Type B pancreatic cell (in vitro differentiated cells): ENCODE measurements at places on chromosomes 11 and 22.

DNA sequence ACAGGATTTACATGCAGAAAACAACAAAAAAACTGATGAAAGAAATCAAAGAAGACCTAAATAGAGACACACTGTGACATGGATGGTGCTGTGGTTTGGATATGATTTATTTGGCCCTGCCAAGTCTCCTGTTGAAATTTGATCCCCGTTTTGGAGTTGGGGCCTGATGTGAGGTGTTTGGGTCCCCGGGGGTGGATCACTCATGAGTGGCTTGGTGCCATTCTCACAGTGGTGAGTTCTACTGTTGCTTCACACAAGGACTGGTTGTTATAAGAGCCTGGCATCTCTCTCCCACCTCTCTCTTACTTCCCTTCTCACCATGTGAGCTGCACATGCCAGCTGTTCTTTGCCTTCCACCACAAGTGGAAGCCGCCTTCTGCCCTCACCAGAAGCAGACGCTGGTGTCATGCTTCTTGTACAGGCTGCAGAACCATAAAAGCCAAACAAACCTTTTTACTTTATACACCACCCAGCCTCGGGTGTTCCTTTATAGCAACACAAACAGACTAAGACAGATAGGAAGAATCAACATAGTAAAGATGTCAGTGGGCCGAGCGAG is 7.8 kb upstream of the RTL6 start:
- H3K36me3 ChIP-seq, result no peaks in the 10 kb centered on the region
- no peak for DNase-seq
- peaks cover 6% of the 10 kb centered on the region for H3K27me3 ChIP-seq
- no peak overlapping the region for H3K4me3 ChIP-seq
- H3K27ac ChIP-seq, result no peak overlapping the region
- H3K4me1 ChIP-seq, result no peaks in the 10 kb centered on the region

DNA sequence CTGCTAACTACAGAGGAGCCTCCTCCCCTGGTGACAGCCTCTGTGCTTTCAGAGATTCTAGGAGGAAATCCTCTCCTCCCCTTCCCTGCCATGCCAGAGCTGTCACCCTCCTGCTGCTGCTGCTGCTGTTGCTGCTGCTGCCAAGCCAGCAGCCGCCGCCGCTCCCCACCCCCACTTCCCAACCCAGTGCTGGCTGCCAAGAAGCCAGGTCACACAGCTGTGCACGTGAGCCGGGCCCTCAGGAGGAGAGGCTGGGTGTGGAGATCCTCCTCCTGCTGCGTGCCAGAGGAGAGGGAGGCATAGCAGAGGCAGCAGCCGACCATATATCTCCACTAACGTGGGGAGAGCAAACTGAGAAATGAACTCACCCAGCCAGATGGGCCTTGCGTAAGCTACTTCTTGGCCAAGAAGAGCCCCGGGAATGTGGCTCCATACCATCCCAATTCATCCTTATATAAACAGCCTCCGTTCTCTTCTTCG is 12.4 kb downstream of the CRY2 start:
- no peak overlapping the region for H3K27ac ChIP-seq
- peaks cover 16% of the 10 kb centered on the region for H3K4me1 ChIP-seq
- H3K4me3 ChIP-seq, result no peak overlapping the region
- peaks cover 11% of the 10 kb centered on the region for H3K36me3 ChIP-seq
- H3K27me3 ChIP-seq, result no peaks in the 10 kb centered on the region
- no peak for DNase-seq

DNA sequence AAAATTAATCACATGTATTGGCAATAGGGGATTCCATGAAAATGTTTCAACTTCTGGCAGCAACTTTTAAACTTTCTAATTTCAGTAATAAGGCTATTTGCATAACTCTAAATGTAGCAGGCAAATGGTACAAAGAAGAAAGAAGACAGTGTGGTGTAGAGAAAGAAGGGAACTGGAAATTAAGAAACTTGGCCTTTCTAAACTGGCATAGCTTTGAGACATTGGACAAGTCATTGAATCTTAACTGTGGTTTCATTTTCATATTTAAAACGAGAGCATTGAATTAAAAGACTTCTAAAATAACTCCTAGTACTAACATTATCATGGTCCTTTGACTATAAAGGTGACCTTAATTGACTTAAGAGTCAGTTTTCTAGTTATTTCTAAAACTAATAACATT is 125.0 kb downstream of the UVRAG start:
- H3K36me3 ChIP-seq, result no peaks in the 10 kb centered on the region
- H3K27me3 ChIP-seq, result no peaks in the 10 kb centered on the region
- DNase-seq, result no peak
- H3K27ac ChIP-seq, result no peak overlapping the region
- no peaks in the 10 kb centered on the region for H3K4me1 ChIP-seq

- no peak overlapping the region for H3K4me3 ChIP-seq
- H3K36me3 ChIP-seq, result no peaks in the 10 kb centered on the region
- no peak for DNase-seq
- H3K27me3 ChIP-seq, result no peaks in the 10 kb centered on the region
Observed at GRCh38 chr11:24591283-24591682, 94.4 kb downstream of the LUZP2 start.

- H3K4me3 ChIP-seq, result no peak overlapping the region
- no peaks in the 10 kb centered on the region for H3K27me3 ChIP-seq
- DNase-seq, result no peak
Observed at GRCh38 chr11:66183494-66184048, 84.9 kb upstream of the RAB1B start.

DNA sequence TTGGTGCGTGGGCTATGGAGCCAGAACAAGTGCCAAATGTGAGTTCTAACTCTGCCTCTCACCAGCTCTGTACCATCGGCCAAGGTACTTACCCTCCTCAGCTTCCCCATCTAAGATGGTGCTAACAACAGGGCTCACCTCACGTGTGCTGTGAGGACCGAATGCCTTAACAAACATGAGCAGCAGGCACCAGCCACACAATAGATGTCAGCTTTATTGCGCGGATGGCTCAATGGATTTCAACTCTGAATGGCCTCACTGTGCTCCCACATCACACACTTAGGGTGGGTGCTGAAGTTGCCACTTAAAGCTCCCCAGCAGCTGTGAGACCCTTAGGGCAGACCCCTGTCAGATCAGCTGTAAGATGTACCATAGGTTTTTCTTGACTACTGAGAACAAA is 24.1 kb downstream of the RELT start:
- no peaks in the 10 kb centered on the region for H3K27me3 ChIP-seq
- H3K4me1 ChIP-seq, result peaks cover 5% of the 10 kb centered on the region
- no peak overlapping the region for H3K4me3 ChIP-seq
- no peaks in the 10 kb centered on the region for H3K36me3 ChIP-seq

GRCh38 chr11:68012044-68012842 is 2.1 kb downstream of the ALDH3B1 start:
- H3K36me3 ChIP-seq, result no peaks in the 10 kb centered on the region
- H3K4me3 ChIP-seq, result no peak overlapping the region
- H3K27me3 ChIP-seq, result no peaks in the 10 kb centered on the region
- no peak for DNase-seq
- H3K27ac ChIP-seq, result peak overlapping the region; percentile 91
- H3K4me1 ChIP-seq, result peaks cover 41% of the 10 kb centered on the region

- no peak for DNase-seq
- no peaks in the 10 kb centered on the region for H3K27me3 ChIP-seq
- peaks cover 50% of the 10 kb centered on the region for H3K4me1 ChIP-seq
- H3K36me3 ChIP-seq, result peaks cover 4% of the 10 kb centered on the region
Observed at GRCh38 chr22:19118329-19118880, 3.8 kb downstream of the DGCR2 start.

- DNase-seq, result no peak
- H3K4me3 ChIP-seq, result no peak overlapping the region
- H3K27ac ChIP-seq, result no peak overlapping the region
- H3K36me3 ChIP-seq, result peaks cover 28% of the 10 kb centered on the region
Observed at GRCh38 chr11:28132548-28132947, 24.4 kb downstream of the METTL15 start.

DNA sequence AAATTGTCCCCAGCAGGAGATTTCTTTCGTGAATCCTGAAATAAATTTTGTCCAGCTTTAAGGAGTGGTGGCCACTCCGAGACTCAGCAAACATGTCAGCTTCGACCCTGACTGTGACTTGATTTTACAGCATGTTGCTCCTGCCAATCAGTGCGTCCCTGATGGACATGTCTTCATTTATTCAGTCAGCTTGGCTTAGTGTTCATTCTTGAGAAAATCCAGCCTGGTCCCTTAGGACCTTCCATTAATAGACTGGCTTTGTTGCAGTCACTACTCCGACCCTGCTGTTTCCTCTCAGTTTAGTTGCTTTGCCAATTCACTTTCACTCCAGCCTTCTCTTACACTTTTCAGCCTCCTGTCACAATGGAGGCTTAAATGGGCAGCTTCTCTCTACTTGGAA is 30.5 kb downstream of the TMPRSS5 start:
- H3K4me1 ChIP-seq, result peaks cover 30% of the 10 kb centered on the region
- peaks cover 21% of the 10 kb centered on the region for H3K27me3 ChIP-seq
- H3K36me3 ChIP-seq, result no peaks in the 10 kb centered on the region
- H3K4me3 ChIP-seq, result no peak overlapping the region

DNA sequence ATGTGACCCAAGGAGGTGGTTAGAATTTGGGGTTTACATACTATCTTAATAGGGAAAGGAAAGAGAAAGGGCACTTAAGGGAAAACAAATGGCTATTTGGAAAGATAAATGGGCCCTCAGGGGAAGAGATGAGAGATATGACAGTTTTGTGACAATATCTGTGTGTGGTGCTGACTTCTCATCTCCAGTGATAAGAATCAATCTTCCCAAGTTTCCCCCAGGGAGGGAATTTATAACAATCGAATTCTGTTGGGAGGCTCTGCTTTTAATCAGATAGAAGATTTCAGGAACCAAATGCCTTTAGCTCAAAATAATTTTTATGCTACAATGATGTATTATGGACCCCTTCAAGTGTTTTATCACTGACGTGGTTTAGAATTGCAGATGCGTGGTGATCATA is 46.3 kb upstream of the PAMR1 start:
- no peak for DNase-seq
- H3K36me3 ChIP-seq, result no peaks in the 10 kb centered on the region
- H3K27me3 ChIP-seq, result peaks cover 29% of the 10 kb centered on the region
- H3K4me1 ChIP-seq, result no peaks in the 10 kb centered on the region
- H3K27ac ChIP-seq, result no peak overlapping the region

GRCh38 chr22:30920407-30920806 is 48.2 kb downstream of the MORC2 start:
- H3K4me3 ChIP-seq, result no peak overlapping the region
- H3K27ac ChIP-seq, result no peak overlapping the region
- no peaks in the 10 kb centered on the region for H3K36me3 ChIP-seq
- peaks cover 4% of the 10 kb centered on the region for H3K4me1 ChIP-seq

DNA sequence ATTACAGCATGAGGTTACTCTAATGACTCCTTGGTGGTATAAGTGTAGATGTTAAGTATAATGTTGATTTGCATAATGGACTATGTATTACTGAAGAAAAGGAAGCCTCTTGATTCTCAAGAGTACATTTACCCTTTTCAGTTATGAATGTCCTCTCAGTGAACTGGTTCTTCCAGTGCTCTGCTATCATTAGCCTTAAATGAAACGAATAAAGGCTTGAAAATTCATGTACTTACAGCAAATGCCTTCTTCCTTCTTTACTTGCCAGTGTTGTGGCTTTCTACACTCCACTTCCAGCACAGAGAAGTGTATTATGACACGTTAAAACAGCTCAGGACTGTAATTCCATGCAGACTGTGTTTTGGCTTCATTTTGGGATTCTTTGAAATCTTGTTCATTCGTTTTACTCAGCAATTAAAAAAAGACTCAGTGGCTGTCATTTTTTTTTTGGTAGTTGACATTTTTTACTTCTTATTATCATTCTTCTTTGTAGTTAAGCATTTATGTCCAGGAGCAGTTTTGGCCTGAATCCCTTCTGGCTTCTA is 96.9 kb downstream of the MTMR3 start:
- no peaks in the 10 kb centered on the region for H3K27me3 ChIP-seq
- DNase-seq, result no peak
- peaks cover 5% of the 10 kb centered on the region for H3K36me3 ChIP-seq
- peak overlapping the region; percentile 19 for H3K4me3 ChIP-seq
- peak overlapping the region; percentile 82 for H3K27ac ChIP-seq
- peaks cover 9% of the 10 kb centered on the region for H3K4me1 ChIP-seq

DNA sequence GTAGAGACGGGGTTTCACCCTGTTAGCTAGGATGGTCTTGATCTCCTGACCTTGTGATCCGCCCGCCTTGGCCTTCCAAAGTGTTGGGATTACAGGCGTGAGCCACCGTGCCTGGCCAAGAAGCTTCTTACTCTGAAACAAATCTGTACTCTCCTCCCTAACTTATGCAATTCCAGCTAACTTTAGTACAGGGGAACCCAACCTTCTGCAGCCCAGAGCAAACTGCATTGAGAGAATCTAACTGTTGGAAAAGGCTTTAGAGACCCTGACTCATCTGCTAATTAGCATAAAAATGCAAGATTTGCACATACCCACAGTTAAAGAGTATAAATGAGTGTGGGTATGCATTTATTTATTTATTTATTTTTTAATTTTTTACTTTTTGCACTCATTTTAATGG is 64.8 kb downstream of the APOL5 start:
- H3K4me3 ChIP-seq, result no peak overlapping the region
- no peak for DNase-seq
- H3K27me3 ChIP-seq, result no peaks in the 10 kb centered on the region
- H3K36me3 ChIP-seq, result peaks cover 24% of the 10 kb centered on the region

- H3K36me3 ChIP-seq, result no peaks in the 10 kb centered on the region
- peaks cover 56% of the 10 kb centered on the region for H3K27me3 ChIP-seq
- no peak overlapping the region for H3K4me3 ChIP-seq
- no peaks in the 10 kb centered on the region for H3K4me1 ChIP-seq
- DNase-seq, result no peak
Observed at GRCh38 chr11:133137939-133138338, 394.4 kb downstream of the OPCML start.

- peak within 1 kb of the TSS; percentile 100 for H3K27ac ChIP-seq
- no peaks in the 10 kb centered on the region for H3K36me3 ChIP-seq
- DNase-seq, result peak; percentile 92
- peaks cover 28% of the 10 kb centered on the region for H3K4me1 ChIP-seq
- H3K4me3 ChIP-seq, result peak within 1 kb of the TSS; percentile 92
- peaks cover 3% of the 10 kb centered on the region for H3K27me3 ChIP-seq
Observed at GRCh38 chr11:77473801-77474683, at the start of gene PAK1. Gene PAK1 (minus strand): TSS chr11:77474094. CDS start chr11:77392520, 81,574 bp downstream.

DNA sequence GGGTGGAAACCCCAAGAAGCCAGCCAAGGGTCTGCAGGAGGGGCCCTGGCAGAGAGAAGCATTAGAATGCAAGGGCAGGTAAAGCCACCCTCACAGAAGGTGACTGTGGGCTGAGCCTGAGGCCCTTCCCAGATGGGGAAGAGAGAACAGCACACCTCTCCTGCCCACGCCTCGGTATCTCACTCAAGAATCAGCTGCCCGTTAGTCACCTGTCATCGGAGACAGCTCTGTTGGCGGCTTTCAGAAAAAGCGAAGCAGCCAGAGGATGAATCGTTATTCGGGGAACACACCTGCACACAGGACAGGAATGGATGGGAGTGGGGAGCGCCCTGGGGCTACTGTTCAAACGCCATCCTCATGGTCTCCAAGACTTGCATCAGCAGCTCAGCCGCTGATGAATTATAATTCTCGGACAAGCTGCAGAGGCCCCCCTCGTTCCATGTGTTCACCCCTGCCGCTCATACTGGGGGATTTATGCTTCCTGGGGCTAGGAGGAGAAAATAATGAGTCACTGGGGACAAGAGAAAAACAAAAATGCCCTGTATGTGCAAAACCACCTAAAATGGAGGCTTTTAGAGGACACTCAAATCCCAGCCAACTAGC is 21.6 kb upstream of the TMA7B start:
- H3K4me3 ChIP-seq, result no peak overlapping the region
- H3K27ac ChIP-seq, result no peak overlapping the region
